ENCODE measurements at places on chromosomes 2 and 18.

- no peak for DNase-seq
These were observed 25.5 kb downstream of the TMEM247 start for GRCh38 chr2:46504685-46505471.

DNA sequence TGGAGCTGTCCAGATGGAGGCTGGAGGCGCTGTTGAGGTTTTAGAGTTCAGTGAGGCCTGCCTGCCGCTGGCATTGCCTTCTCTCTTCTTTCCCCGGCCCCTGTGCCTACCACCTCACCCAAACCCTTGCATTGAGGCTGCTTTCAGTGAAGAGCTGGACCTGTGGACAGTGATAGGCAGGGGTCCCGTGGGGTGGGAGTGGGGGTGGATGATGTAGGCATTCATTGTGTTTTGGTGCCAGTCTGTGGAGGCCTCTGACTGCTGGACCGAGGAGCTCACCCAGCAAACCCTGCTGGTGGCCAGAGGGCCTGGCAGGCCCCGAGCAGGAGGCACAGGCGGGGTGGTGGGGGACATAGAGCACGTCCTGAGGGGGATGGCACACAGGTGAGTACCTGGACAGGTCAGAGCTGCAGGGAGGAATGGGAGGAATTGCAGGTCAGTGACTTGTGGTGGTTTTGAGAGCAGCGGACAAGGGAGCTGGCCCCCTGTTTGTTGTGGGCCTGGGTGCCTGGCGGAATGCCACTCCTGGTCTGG lies 35.6 kb downstream of the NGEF start:
- no peak for DNase-seq

DNA sequence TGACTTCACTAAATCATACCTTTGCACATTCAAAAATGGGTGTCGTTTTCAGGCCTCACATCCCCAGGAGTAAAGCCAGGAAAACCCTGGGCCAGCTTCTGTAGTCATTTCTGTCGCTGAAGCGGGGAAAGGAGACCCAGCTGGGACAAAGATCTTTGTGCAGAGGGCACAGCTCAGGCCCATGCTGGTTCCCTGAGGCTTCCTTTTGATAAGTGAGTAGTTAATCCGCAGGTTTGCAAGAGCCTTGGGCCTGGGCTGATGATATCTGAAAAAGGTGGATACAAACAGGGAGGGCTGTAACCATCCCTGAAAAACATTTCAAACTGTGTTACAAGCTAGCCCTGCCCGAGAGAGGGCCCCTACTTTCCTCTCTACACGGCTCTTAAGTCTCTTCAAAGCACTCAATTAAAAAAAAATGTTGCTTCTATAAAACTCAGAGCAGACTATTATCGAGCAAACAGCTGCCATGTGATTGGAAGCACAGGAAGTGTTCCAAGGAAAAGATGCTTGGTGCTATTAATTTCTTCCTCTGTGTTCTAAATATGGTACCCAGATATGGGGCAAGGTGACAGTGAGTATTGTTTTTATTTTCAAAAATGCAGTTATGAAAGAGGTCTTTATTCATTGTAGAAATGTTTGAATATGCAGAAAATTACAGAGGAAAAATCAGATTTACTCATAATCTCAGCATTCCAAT lies 117.2 kb downstream of the LNPK start:
- DNase-seq, result no peak

DNA sequence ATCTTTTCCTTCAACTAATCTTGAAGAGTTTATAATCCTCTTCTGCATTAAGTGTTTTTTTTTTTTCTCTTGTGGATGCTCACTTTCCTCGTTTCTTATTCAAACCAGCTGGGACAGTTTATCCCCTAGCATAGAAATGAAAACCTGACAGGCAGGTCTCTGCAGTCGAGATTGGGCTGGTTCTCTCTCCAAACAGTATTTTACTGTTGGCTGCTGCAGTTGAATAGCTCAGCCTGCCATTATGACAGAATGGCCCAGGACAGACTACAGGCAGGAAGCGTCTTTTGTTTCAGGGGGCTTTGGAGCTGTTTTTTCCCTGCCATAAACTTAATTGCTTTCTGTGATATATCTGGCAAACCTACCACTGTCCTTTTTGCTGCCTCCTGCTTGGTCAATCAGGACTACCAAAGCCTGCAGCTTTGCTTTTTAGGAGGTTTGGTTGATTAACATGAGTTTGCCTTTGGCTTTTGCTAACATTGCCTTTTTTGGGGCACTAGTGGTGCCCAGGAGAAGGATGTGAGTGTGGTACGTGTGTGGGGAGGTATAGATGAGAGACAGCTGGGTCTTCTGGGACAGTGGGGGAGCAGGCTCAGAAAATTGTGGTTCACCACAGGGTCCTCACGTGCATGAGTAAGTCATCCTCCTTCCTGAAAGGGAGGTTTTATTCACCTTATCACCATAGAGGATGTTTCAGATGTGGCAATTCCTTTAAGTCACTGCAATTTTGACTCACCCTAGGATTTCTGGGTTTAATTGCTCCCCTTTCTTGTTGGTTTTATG lies 128.7 kb downstream of the LYPD6B start:
- peak; percentile 29 for DNase-seq

GRCh38 chr2:129103936-129104878 lies 785.5 kb upstream of the HS6ST1 start:
- no peak for DNase-seq

- no peak for DNase-seq
These were observed 225.7 kb upstream of the CCDC150 start for GRCh38 chr2:196413821-196414274.

GRCh38 chr2:130951018-130951417 lies 114.3 kb downstream of the ARHGEF4 start:
- DNase-seq, result no peak

GRCh38 chr18:8471372-8471771 lies 137.9 kb upstream of the RAB12 start:
- DNase-seq, result peak; percentile 33

- no peak for DNase-seq
These were observed 28.0 kb downstream of the KIF1A start for GRCh38 chr2:240791821-240792628.

- DNase-seq, result no peak
These were observed 103.9 kb upstream of the GULP1 start for GRCh38 chr2:188187726-188188125.

GRCh38 chr2:229586012-229586411 lies 128.3 kb downstream of the DNER start:
- no peak for DNase-seq

GRCh38 chr2:62467475-62468321 lies 38.3 kb downstream of the TMEM17 start:
- no peak for DNase-seq

GRCh38 chr2:101120124-101120996 lies 30.8 kb downstream of the TBC1D8 start:
- peak; percentile 38 for DNase-seq

GRCh38 chr2:128145651-128146050 lies 54.7 kb downstream of the UGGT1 start:
- no peak for DNase-seq

DNA sequence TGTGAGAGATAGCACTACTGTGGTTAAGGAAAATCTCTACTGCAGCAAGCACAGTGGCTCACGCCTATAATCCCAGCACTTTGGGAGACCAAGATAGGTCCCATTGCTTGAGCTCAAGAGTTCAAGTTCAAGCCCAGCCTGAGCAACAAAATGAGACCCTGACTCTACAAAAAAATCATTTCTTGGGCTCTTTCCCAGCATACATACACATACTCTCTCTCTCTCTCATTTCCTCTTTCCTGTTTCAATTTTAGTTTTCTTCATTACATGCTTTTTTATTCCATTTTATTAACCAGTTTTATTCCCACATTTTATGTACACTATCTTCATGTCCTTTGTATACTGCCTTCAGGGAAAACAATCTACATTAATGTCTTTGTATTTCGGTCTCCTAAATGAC lies 14.6 kb downstream of the WDR33 start:
- DNase-seq, result no peak
